ENCODE measurements at places on chromosomes 4 and X.

GRCh38 chr4:157550028-157550427 lies 329.5 kb downstream of the GRIA2 start:
- DNase-seq, result no peak

DNA sequence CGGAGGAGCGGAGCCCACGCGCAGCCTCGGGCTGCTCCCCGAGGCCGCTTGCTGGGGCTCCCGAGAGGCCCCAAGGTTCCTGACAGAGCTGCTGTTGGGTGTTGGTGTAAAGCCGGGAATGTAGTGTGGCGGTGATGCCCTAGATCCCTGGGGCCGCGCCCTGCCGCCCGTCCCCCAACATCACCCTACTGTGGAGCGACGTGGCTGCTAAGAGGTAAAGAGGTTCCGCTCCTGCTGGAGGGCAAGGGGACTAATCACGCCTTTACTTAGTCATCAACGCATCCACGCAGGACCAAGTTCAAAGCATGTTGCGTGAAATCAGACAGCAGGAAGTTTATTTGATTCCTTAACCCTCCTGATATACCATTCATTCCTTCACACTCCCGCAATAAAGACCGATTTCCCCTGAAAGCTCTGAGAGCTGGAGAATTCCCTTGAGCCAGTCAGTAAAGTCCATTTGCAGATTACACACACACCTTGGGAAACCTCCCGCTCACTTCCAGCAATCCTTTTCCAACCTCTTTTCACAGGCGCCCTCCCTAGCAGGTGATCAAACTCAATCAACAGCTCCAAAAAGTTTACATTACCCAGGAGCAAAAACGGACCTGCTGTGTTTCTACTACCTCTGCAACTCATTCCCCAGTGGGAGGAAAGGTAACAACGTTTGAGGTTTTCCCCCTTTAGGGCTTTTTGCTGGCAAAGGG lies 579 bp upstream of the GABRA2 start:
- no peak for DNase-seq

DNA sequence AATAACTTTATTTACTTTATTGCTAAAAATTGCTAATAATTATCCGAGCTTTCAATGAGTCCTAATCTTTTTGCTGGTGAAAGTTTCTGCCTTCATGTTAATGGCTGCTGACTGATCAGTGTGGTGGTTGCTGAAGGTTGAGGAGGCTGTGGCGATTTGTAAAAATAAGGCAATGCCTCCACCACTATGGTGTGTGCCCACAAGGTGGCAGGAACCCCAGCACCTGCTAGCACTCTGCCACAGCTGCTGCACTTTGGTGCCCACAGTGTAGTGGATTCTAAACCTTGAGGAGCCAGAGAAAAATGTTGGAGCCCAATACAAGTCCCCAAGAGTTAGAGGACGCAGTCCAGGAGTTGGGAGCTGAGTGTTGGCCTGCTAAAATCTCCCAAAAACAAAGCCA lies 1237.1 kb downstream of the PCDH19 start:
- DNase-seq, result no peak

GRCh38 chrX:24498181-24498580 lies 33.1 kb downstream of the PDK3 start:
- no peak for DNase-seq

DNA sequence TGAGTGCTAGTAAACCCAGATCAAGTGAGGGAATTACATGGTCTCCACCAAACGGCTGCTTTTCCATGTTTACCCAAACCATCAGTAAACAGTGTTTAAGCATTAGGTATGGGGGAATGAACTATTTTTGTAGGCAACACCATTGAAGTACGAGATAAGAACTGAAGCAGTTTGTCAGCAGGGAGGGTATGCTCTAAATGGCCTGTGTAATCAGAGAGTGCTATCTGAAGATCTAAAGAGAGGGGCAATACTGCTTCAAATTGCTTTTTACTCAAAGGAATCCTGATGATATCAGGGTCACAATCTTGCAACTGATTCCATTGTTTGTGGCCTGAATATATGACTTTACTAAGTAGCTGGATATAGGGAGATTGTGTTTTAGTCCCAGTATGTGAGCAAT lies 10.4 kb upstream of the SPIN4 start:
- no peak for DNase-seq

Measured in astrocyte (in vitro differentiated cells and primary cell).